ENCODE measurements at places on chromosomes 6 and 20.

GRCh38 chr20:35240083-35240810 is 13.8 kb downstream of the MMP24 start:
- no peak for DNase-seq

- no peak for DNase-seq
Observed at GRCh38 chr20:19181552-19181951, 30.9 kb upstream of the SLC24A3 start.

- peak; percentile 56 for DNase-seq
Observed at GRCh38 chr20:46013829-46014516, 5.3 kb downstream of the MMP9 start.

GRCh38 chr20:32970973-32971300 is 33.3 kb downstream of the SUN5 start:
- DNase-seq: peak; percentile 6

DNA sequence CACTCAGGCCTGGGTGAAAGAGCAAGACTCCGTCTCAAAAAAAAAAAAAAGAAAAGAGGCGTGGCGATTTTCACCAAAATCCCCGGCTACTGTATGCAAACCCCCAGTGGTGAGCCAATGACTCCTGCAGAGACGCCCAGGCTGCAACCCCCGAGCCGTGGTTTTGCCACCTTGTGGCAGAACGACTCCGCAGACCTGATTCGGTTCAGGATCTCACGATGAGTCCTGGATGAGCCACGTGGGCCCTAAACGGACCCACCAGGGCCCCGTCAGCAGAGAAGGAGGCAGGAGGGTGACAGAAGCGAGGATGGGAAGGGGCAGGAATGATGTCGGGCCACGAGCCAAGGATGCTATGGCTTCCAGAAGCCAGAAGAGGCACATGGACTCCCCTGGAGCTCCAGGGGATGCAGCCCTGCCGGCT is 42.5 kb downstream of the SLC2A4RG start:
- DNase-seq: peak; percentile 27

- no peak for DNase-seq
Observed at GRCh38 chr6:118223316-118223715, 316.3 kb downstream of the SLC35F1 start.

- DNase-seq: no peak
Observed at GRCh38 chr6:22362361-22362760, 65.5 kb upstream of the PRL start.

DNA sequence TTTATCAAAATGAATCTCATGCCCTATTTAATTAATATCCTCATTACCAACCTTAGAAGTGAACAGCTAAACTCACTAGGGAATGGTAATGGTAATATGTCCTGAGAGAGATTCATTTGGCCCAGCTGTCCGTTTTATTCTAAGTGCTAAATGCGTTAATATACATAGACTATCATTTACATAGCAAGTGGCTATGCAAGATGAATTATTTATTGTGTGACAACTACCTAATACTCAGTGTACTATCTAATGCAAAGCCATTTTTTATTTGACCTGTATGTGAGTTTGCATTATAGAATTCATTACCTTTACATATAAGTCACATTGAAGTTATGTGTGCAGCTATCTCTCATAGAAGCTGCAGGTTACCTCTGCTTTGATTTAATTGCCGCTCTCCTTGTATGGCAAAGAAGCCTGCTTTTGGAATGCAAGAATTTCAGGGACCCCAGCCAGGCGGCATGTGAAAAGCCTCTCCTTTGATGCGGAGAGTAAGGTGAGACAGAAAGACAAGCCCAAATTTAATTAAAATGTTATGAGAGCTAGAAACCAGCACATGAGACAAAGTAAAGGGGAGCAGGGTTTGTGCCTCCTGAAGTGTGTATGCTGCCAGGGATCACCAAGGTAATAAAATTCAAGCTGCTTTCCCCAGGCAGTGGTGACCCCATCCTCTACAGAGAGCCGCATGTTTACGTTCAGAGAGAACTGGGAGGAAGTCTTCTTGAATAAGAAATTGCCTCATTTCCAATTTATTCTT is 693.0 kb upstream of the MAP3K7 start:
- no peak for DNase-seq

GRCh38 chr6:106099235-106099537 is 13.1 kb downstream of the PRDM1 start:
- no peak for DNase-seq

DNA sequence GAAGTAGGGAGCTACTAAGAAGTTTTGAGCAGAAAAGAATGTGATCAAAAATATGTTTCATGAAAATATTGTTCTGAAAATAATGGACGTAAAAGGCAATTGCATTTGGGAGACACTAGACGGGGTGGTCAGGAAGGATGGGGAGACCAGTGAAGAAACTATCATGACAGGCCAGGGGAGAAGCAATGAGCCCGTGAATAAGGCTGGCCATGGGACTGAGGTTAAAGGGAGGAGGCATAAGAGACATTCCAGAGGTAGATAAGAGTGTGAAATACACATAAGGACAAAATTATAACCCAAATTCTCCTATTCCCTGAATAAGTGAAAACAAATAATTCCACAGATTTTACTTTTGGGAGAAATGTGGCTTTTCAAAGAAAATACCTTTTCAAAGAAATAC is 51.7 kb downstream of the MARCKS start:
- no peak for DNase-seq

GRCh38 chr20:38073307-38074071 is 39.9 kb downstream of the RPRD1B start:
- DNase-seq: no peak

DNA sequence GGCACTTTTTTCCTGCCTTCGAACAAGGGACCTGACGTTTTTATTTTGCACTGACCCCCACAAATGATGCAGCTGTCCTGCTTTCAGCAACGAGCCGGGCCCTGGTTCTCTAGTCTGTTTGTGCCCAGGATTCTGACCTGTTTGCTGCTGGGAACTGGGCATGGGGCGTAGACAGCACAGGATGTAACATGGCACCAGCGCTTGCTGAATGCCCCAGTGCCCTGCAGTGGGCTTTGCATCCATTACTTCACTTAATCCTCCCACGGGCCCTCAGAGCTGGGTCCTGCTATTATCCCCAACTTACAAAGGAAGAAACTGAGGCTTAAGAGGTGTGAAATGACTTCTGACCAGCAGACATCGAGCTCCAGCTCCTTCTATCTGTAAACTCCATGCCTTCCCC is 80.4 kb upstream of the PMEPA1 start:
- no peak for DNase-seq

- no peak for DNase-seq
Observed at GRCh38 chr6:33205191-33206026, 954 bp downstream of the HSD17B8 start.

- no peak for DNase-seq
Observed at GRCh38 chr6:77926198-77926751, 273.4 kb downstream of the MEI4 start.

DNA sequence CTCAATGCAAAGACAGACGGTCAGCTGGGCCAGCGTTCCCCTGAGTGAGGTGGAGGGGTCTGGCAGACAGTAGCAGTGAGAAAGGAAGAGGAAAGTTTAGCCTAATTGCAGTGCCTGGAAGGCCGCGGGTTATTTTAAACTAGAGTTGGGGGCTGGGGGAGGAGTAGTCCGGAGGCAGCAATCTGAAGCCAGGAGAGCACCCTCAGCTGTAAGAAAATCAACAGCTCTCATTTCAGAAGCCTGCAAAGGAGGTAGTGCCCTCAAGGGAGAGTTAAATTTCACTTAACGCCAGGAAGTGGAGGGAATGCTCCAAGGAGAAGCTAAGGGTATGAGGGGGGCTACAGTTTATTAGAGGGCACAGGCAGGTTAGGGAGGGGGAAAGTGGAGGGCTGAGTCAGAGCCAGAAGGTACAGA is 26.9 kb downstream of the RING1 start:
- no peak for DNase-seq

DNA sequence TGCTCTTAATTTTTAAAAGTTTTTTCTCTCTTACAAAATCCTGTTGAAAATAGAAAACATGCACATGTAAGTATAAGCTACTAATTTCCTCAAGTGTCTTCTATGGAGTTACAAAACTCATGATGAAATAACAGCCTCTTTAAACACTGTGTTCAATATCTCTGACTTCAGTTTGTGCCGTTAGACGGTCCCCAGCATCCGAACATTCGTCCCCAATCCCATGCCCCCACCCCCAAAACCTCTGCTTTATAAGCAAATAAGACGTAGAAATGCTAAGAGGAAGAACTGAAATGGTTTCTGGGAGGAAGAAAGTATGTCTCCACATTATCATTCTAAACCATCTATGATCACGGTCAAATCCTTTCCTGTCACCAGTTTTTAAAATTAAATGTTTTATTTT is 31.7 kb upstream of the MYB start:
- no peak for DNase-seq

Measured in central memory CD8-positive, alpha-beta T cell (primary cell).